ENCODE measurements at places on chromosomes 1 and 21. TPM values are rescaled to one million over a fixed set of nuclear protein-coding genes. Genes with fewer than 3 reads are reported as not detected.

ALX3 gene
- not detected for total RNA-seq

LAMB3 gene
- total RNA-seq, result 16.9 TPM

PYHIN1 gene
- not detected for total RNA-seq

SYT2 gene
- 0.31 TPM for total RNA-seq

OLFML2B gene
- 0.61 TPM for total RNA-seq

All from A549 treated with Mapracorat at 1 μM for 4 hours (cell line).